ENCODE measurements at places on chromosomes 5 and 9.

DNA sequence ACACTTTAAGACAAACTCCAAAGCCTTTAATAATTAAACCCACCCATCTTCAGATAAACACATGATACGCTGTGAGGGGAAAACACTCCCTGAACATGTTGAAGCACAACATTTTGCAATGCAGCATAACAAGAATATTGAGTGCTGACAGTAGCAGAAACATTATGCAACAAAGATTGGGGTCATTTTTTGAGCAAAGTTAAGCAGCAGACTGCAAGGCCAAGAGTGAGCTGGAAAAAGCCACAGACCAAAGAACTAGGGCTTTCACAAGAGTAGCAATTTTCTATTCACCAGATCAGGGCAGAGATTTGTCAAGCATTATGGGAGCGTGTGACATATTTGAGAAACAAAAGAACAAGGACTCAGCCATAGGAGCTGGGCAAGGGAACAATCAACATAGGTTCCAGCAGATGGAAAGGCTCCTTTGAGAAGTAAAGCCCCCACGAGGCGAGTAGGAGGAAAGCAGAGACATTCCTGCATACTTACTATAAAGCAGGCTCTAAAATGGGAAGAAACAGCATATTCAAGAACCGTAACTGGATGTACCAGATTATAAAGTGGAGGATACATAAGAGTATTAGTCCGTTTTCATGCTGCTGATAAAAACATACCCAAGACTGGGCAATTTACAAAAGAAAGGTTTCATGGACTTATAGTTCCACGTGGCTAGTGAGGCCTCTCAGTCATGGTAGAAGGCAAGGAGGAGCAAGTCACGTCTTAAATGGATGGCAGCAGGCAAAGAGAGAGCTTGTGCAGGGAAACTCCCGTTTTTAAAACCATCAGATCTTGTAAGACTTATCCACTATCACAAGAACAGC lies 4.8 kb upstream of the TTC23L start:
- DNase-seq = peak; percentile 88

DNA sequence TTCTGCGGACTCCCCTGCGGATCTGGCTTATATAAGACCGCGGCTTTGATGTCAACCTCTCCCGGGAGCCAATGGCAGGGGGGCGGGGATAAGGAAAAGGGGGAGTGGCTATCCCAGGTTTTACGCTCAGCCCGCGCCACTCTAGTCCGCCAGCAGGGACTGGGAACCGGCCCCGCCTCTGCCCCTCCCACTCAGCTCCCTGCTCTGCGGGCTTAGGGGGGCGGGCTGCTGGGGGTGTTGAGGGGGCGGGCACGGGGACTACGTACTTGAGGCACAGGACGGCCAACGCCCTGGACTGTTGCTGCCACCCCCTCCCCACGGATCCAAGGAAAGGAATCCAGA lies at the start of gene HAND1:
HAND1 (minus strand) TSS at position 4 of the 342 bp plus-strand sequence. CDS start 219 bp downstream, outside the sequence.
- no peak for DNase-seq

- DNase-seq = no peak
These were observed 5.7 kb downstream of the MAPKAP1 start for GRCh38 chr9:125701351-125701750.

- DNase-seq = no peak
These were observed 424.2 kb upstream of the WWC1 start for GRCh38 chr5:167867281-167867680.

DNA sequence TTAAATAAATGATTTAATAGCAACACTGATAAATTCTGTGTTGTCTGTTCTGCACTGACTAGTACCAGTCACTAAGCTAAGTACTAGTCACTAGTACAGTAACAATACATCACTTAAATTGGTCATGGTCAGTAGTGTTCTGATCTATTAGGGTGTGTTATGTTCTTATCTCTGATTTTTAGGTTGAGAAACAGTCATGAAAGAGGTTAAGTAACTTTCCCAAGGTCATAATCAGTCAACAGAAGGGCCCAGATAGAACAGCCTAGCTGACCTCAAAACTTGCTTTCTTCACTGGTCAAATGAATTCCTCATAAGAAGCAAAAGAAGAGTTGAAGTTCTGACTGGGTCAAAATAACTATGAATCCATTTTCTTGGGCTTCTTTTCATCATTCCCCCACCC lies 1492.7 kb downstream of the MAT2B start:
- no peak for DNase-seq

- no peak for DNase-seq
These were observed 29.7 kb upstream of the AUH start for GRCh38 chr9:91391412-91391811.

DNA sequence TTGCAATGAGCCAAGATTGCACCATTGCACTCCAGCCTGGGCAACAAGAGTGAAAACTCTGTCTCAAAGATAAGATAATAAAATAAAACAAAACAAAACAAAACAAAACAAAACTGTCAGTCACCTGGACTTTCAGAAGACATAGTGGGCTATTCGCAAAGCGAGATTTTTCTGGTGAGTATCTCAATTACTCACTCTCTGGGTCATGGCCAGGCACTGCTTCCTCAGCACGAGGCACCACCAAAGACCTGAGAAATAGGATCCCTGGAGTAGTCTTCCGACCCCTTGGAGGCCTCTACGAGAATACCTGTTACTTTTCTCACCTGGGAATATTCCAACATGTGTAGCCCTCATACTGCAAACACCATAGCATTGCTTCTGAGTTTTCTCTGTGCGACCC lies 201.7 kb upstream of the ZNF618 start:
- peak; percentile 44 for DNase-seq

DNA sequence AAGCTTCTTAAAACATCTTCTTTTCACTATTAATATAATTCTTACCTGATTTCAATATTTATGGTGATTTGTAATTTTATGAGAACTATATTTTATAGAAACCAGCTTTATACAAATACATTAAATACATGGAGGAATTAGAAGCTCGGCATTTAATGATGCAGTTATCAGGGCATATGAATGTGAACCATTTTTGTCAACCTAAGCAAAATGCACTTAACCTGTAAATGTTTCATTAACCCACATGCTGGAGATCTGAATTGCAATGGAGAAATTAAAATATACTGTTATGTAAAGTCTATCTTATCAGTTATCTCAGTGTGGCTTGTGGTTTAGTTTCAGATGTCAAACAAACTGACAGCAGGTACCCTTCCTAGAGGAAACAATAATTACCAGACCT lies 63.2 kb upstream of the CDH12 start:
- DNase-seq = no peak

GRCh38 chr5:1370006-1370405 lies 25.1 kb upstream of the CLPTM1L start:
- no peak for DNase-seq

DNA sequence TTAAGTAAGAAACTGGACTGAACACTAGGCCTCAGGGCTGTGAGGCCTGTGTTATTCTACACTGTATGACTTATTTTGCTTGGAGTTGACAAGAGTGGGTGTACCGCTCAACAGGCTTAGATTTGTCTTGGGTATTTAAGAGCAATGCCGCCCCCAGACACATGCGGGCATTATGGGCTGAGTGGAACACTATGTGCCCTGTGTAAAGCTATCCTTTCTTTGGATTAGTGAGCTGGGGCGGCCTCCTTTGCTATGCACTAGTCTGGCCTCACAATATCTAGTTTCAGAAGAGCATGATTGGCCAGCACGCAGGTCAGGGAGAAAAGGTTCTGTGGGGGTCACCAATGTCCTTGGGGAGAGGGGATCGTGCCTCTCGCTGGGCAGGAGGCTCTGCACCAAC lies 206.3 kb upstream of the GDNF start:
- DNase-seq = no peak

DNA sequence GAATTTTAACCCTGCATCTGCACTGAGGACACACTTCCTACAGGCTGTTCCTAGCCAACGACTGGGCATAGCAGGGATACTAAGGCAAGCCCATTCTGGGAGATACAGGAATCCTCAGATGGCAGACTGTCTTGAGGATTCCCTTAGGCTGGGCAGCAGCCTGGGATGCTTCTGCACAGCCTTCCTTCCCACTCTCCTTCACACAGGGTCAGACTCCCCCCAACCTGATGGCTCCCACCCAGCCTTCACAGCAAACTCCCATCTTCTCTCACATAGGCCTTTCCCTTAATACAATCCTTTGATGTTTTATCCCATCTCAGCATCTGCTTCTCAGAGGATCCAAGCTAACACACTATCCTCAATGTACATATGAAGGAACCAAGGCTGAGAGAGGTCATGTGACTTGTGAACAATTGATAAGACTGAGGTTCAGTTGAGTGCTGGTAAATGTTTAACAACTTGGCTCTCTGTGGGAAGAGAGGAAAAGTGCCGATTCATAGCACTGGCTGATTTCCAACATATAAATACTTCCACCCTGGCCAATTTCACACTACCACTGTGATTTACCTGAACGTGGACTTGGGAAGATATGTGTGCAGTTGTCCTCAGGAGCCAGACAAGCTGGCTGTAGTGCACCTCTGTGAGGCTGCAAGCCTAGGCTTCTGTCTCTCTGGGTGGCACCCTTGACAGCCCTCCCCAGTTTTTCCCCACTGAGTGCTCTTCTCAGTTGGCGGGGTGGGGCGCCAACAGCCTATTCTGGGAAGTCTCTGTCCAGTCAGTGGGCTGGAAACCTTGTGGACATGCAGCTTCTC lies 120.2 kb upstream of the TRIM32 start:
- DNase-seq = no peak

DNA sequence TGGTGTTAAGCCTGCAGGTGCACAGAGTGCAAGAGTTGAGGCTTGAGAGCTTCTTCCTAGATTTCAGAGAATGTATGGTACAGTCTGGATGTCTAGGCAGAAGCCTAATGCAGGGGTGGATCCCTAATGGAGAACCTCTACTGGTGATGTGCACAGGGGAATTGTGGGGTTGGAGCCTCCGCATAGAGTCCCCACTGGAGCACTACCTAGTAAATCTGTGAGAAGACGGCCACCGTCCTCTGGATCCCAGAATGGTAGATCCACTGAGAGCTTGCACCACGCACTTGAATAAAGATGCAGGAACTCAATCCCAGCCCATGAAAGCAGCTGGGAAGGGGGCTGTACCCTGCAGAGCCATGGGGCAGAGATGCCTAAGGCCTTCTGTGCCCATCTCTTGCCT lies 699.4 kb upstream of the FAM174A start:
- DNase-seq = no peak

- no peak for DNase-seq
These were observed 105.2 kb downstream of the RFK start for GRCh38 chr9:76289042-76289441.

DNA sequence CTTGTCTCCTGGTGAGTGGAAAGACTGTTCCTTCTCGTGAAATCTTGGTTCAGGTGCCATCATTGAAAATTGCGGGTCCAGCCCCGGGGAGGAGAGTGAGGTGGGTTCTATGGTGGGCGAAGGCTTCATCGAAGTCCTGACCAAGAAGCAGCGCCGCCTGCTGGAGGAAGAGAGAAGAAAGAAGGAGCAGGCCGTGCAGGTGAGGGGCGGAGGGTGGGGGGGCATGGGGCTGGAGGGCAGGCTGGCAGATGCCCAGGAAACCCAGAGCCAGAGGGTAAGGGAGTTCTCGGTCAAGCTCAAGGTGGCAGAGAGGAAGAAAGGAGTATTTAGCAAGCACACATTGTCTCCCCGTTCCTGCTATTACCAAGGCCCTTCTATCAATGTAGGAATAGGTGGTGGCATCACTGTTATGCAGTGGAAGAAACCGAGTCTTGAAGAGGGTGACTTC lies 24.3 kb upstream of the POMT1 start:
- peak; percentile 38 for DNase-seq

DNA sequence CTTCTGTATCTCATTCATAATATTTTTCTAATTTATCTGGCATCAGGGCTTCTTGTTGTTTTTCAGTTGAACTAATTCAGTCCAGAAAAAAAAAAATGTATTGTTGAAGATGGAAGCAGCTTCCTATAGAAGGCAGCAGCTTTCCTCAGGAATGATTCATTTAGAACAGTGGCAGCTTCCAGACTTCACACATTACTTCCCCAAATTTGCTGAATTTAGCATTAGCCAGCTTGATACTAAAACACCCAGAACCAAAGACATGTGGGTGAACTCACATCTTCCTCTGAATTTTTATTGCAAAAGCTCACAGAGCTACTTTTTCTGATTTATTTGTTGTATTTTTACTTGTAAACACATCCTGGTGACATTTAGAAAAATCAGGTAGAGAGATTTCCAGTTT lies 53.8 kb downstream of the HCN1 start:
- DNase-seq = no peak

DNA sequence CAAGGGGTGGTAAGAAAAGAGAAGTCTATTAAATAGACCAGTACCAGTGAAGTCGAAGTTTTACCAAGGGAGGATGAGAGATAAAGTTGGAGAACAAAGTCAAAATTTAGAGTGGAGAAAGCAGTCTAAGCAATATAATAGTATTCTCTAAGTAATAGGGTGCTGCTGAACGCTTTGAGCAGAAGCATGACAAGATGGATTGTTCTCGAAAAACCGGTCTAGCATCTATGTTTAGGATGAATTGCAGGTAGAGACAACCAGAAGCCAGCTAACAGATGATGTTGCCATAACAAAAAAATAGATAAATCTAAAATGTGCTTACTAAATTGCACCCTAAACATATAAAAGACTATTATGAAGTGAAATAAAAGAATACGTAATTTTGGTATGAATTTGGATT lies 237.0 kb downstream of the PRELID2 start:
- no peak for DNase-seq

DNA sequence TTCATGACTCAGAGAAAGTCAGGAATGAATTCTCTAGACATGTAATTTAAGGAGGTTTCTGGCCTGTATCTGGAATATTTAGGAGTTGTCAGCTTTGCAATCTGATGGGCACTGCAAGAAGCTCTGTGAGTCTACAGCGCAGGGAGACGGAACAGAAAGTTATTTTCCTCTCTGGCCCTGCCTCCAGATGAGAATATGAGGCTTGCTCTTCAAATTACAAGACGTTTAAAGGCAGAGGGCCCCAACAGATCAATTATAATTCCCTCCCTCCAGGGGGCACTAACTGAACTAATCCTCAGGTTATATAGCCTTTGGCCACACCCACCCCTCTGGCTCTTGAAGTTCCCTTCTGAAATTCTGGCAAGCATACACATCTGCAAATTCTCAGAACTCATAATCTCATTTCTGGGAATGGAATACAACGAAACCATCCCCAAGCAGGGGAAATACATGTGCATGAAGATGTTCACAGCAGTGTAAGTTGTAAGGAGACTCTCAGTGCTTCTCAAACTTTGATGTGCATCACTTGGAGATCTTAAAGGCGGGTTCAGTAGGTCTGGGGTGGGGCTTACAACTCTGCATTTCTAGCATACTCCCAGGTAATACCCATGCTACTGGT lies 307.6 kb downstream of the CWC27 start:
- peak; percentile 82 for DNase-seq

GRCh38 chr5:123035360-123035917 lies 1.1 kb downstream of the PPIC start:
- peak; percentile 28 for DNase-seq

- DNase-seq = no peak
These were observed 53.9 kb downstream of the ADAM19 start for GRCh38 chr5:157521704-157522029.

DNA sequence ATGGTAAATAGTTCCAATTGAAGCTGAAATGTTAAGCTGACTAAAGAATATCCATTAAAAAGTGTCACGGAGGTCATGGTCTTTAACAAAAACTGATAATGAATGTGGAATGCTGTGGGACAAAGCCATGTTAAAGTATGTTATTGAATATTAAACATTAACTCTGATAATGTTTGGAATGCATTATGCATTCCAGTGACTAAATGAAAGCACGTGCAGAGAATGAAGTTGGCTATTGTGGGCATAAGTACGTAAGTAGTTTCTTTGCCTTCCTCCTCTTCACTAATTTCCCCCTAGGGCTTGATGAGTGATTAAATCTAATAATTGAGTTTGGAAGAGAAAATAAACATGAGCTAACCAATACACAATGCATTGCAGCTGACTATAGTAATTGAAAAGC lies 640.4 kb upstream of the CDH10 start:
- no peak for DNase-seq

All from fibroblast of villous mesenchyme (primary cell).